ENCODE measurements at places on chromosomes 6 and 20.

- no peak for DNase-seq
These were observed 209.5 kb downstream of the SAMD5 start for GRCh38 chr6:147717991-147718390.

- DNase-seq = no peak
These were observed 23.7 kb downstream of the RANBP9 start for GRCh38 chr6:13687917-13688351.

- no peak for DNase-seq
These were observed 7.7 kb upstream of the MICB start for GRCh38 chr6:31490115-31490873.

- no peak for DNase-seq
These were observed 27.1 kb upstream of the FAM217A start for GRCh38 chr6:4105980-4106536.

GRCh38 chr20:17651129-17651759 is 30.8 kb downstream of the RRBP1 start:
- no peak for DNase-seq

GRCh38 chr20:32559753-32560380 is 25.3 kb downstream of the NOL4L start:
- DNase-seq = no peak

- peak; percentile 20 for DNase-seq
These were observed 118.7 kb upstream of the HMGN3 start for GRCh38 chr6:79353226-79353625.

GRCh38 chr20:63741676-63742380 is 2.3 kb downstream of the SLC2A4RG start:
- no peak for DNase-seq

GRCh38 chr6:108847738-108848115 is 495 bp upstream of the ARMC2 start:
- DNase-seq = no peak

Data from Karpas-422 (cell line).